ENCODE measurements at places on chromosomes 11 and 22. TPM values are rescaled to one million over a fixed set of nuclear protein-coding genes. Genes with fewer than 3 reads are reported as not detected.

GRCh38 chr22:28013611-28014010, 94.6 kb upstream of the PITPNB start:
- H3K27ac ChIP-seq, result no peak overlapping the region
- H3K36me3 ChIP-seq, result no peaks in the 10 kb centered on the region
- H3K4me1 ChIP-seq, result no peaks in the 10 kb centered on the region
- no peaks in the 10 kb centered on the region for H3K27me3 ChIP-seq

GRCh38 chr11:22677153-22677903, 10.9 kb downstream of the GAS2 start:
- H3K4me3 ChIP-seq, result no peak overlapping the region
- H3K27ac ChIP-seq, result no peak overlapping the region
- H3K27me3 ChIP-seq, result peaks cover 12% of the 10 kb centered on the region
- no peaks in the 10 kb centered on the region for H3K4me1 ChIP-seq
- no peak for DNase-seq

DNA sequence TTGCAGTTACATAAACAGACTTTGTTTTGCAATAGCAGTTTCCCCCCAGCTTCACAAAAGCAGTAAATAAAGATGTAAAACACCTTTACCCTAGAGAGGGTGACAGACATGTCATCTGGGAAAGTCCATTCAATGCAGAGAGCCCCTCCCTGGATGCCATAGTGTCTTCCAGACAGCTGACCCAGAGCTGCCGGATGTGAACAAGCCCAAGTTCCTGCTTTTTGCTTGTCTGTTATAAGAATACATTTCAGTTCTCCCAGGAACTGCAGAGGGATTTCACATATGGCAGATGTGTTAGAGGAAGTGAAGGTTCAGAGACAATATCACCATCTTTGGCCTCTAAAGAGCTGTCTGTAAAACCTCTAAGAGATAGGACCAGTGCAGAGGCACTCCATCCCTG, 48.9 kb downstream of the RELT start:
- no peak overlapping the region for H3K27ac ChIP-seq
- DNase-seq, result no peak
- H3K36me3 ChIP-seq, result peaks cover 3% of the 10 kb centered on the region

- H3K4me3 ChIP-seq, result peak overlapping the region; percentile 77
- DNase-seq, result no peak
- peaks cover 6% of the 10 kb centered on the region for H3K36me3 ChIP-seq
- H3K4me1 ChIP-seq, result peaks cover 29% of the 10 kb centered on the region
- H3K27ac ChIP-seq, result no peak overlapping the region
These were observed 2.3 kb upstream of the TMEM45B start for GRCh38 chr11:129813231-129813791.

- peak; percentile 60 for DNase-seq
- peak overlapping the region; percentile 46 for H3K4me3 ChIP-seq
- H3K27ac ChIP-seq, result peak overlapping the region; percentile 36
- H3K4me1 ChIP-seq, result peaks cover 16% of the 10 kb centered on the region
- H3K36me3 ChIP-seq, result peaks cover 6% of the 10 kb centered on the region
- H3K27me3 ChIP-seq, result peaks cover 76% of the 10 kb centered on the region
These were observed 1.0 kb downstream of the PAX6 start for GRCh38 chr11:31809857-31810778.

GRCh38 chr11:79520086-79520485, 79.3 kb upstream of the TENM4 start:
- no peak overlapping the region for H3K27ac ChIP-seq
- H3K4me1 ChIP-seq, result no peaks in the 10 kb centered on the region
- H3K36me3 ChIP-seq, result no peaks in the 10 kb centered on the region
- DNase-seq, result no peak
- no peak overlapping the region for H3K4me3 ChIP-seq

- peak overlapping the region; percentile 28 for H3K4me3 ChIP-seq
- DNase-seq, result no peak
- H3K36me3 ChIP-seq, result no peaks in the 10 kb centered on the region
- H3K27me3 ChIP-seq, result no peaks in the 10 kb centered on the region
- H3K4me1 ChIP-seq, result peaks cover 16% of the 10 kb centered on the region
These were observed 113.8 kb downstream of the RBFOX2 start for GRCh38 chr22:35914665-35915476.

DNA sequence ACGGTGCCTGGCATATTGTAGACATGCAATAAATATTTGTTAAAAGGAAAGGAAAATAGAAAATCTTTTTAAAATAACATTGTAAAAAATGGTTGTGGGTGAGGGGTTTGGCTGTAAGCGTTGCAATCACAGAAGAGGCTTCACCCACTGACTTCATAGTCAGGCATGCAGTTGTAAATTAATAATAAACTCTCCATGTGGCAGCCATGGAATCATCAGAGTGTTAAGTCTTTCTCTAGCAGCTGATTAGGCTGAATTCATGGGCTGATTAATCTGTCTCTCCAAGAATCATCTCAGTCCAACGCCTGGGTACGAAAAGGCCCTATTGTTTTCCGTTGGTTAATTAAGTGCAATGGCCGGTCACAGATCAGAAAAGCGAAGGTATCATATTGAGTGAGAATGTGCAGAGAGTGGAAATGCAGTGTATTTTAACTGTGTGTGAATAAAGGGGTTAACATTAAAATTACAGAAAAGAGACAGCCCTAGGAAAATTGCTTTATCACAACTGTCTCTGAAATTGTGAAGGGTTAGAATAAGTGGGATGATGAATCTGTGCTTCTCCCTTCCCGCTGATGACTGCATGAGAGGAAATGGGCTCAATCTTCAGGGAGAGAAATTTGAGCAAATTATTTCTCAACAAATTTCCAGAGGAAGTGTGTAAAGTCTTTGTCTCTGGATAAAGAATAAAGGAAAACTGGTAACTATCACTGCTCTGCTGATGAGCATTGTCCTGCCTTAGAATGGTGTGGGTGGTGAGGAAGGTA, 269.0 kb downstream of the FAM76B start:
- H3K4me1 ChIP-seq, result no peaks in the 10 kb centered on the region
- no peaks in the 10 kb centered on the region for H3K36me3 ChIP-seq
- H3K27ac ChIP-seq, result no peak overlapping the region
- no peaks in the 10 kb centered on the region for H3K27me3 ChIP-seq
- no peak overlapping the region for H3K4me3 ChIP-seq
- no peak for DNase-seq

DNA sequence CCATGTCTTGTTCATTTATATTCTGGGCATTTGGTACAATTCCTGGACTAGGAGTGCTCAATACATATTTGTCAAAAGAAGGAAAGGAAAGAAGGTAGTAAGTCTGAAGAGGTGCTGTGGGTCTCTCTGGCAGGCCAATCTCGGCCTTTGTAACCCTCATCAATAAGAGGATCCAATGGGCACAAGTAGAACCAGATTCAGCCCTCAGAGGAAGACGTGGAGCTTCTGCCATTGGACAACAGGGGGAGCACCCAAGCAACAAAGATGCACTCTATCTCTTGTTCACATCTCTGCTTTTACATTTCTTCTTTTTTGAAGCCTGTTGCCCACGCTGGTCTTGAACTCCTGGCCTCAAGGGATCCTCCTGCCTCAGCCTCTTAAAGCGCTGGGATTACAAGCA, 2.2 kb upstream of the VPS11 start:
- H3K27me3 ChIP-seq, result no peaks in the 10 kb centered on the region
- H3K4me1 ChIP-seq, result peaks cover 22% of the 10 kb centered on the region
- peak overlapping the region; percentile 92 for H3K4me3 ChIP-seq
- DNase-seq, result peak; percentile 87
- peak overlapping the region; percentile 40 for H3K27ac ChIP-seq

DNA sequence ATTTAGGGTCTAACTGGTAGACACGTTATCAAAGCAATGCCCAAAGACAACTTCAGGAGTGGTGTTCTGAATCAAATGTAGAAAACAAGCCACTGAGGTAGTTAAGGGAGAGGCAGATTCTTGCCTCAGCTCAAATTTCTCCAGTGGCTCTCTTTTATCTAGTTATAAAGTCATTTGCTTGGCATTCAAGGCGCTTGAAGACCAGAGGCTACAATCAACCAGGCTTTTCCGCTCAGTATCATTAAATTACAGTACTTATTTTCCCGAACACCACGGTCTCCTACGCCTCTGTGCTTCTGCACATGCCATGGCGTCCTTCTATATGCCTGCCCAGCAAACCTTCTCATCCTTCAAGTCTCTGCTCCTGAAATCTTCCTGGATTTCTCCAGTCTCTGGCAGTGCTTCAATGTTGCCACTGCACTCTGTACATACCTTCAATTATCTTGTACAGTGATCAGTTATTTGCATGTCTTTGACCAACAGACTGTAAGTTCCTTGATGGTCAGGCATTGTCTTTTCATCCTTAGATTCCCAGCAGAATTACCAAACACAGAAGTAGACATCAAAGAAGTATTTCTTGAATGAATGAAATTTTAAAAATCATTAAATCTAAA, 1.4 kb downstream of the POGLUT3 start:
- no peak for DNase-seq
- H3K36me3 ChIP-seq, result peaks cover 6% of the 10 kb centered on the region
- H3K27ac ChIP-seq, result peak overlapping the region; percentile 97
- no peaks in the 10 kb centered on the region for H3K27me3 ChIP-seq

Gene NXPE4
- total RNA-seq, result not detected

Gene SLC22A6
- not detected for total RNA-seq

Gene BLID
- not detected for total RNA-seq

Gene RAPSN
- 0.42 TPM for total RNA-seq

Gene POU2AF1
- 68.9 TPM for total RNA-seq

Gene PRAME
- total RNA-seq, result not detected

Gene TYR
- not detected for total RNA-seq
